ENCODE measurements at places on chromosomes 5 and 9.

DNA sequence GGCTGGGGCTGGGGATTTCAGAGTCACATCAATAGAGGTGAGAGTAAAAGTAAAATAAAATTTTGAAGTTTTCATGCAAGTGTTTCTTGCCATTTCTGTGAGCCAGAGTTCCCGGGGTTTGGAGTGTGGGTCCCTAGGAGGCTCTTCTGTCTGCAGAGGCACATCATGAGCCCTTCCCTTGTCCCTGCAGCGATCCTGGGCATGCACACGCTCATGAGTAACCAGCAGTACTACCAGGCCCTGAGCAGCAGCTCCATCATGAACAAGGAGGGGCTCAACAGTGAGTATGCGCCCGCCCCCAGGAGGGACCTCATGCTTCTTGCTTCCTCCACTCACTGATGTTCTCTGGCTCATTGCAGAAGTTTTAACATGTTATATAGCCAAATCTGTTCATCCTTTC is 61.1 kb downstream of the TMOD1 start:
- DNase-seq, result no peak

DNA sequence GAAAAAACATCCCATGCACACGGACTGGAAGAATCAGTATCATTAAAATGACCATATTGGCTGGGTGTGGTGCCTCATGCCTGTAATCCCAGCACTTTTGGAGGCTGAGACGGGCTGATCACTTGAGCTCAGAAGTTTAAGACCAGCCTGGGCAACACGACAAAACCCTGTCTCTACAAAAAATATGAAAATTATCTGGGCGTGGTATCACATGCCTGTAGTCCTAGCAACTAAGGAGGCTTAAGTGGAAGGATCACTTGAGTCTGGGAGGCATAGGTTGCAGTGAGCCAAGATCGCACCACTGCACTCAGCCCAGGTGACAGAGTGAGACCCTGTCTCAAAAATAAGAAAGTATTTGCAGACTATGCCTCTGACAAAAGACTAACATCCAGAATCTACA is 68.4 kb downstream of the TTC39B start:
- DNase-seq, result no peak

- no peak for DNase-seq
Observed at GRCh38 chr5:65101632-65102100, 332.9 kb downstream of the CWC27 start.

DNA sequence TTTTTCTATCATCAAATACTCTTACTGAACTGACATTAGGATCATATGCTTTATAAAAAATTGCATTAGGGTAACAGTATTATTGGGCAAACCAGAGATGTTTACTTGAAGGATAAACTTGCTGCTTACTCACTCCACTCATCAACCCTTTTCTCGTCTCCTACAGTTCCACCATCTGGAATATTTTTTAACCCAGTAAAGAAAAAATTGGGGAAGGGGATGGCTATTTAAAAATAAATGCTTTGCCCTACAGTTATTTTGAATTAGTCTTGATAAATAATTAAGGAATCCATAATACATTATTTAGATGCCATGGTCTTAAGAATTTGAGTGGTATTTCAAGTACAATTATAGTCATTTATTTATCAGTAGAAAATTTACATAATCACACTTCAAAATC is 225.8 kb downstream of the MEF2C start:
- no peak for DNase-seq

DNA sequence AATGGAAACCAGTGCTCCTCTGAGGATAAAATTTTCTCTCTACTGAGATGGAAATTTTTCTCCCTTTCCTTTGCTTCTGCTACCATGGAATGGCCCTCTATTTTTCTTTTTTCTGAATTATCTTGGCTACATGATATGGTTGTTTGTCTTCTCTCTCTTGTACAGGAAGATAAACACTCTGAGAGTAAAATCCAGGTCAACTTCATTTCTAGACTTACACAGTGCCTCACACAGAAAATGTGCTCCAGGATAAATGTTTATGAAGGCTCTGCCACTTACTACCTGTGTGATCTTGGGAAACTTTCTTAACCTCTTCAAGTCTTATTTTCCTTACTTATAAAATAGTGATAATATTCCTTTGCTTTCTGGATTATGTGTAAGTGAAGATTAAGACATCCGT is 153.9 kb downstream of the PRELID2 start:
- no peak for DNase-seq

GRCh38 chr9:132201139-132201538 is 39.3 kb downstream of the NTNG2 start:
- DNase-seq, result no peak

- DNase-seq, result no peak
Observed at GRCh38 chr9:136784249-136784996, 6.7 kb upstream of the TMEM141 start.

DNA sequence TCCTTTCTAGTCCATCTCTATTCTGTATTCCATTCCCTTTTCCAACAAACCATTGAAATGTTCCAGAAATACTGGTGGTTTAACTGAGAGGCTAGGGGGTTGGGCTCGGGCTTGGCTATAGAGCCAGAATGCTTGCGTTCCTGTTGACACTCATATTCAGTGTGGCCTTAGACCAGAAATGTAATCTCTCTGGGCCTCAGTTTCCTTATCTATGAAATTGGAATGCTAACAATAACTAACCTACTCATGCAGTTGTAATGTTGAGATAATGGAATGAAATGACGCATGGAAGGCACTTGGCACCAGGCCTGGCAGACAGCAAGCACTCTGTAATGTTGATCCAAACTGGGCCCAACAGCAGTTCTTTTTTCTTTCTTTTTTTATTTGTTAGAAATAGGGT is 26.8 kb downstream of the JADE2 start:
- no peak for DNase-seq

All from breast epithelium (tissue), 4 donors.